ENCODE measurements at places on chromosomes 1 and 21. TPM values are rescaled to one million over a fixed set of nuclear protein-coding genes. Genes with fewer than 3 reads are reported as not detected.
A peak's percentile ranks its signal among the peaks of the same experiment; 100 is the strongest.

- no peaks in the 10 kb centered on the region for H3K27me3 ChIP-seq
- H3K4me1 ChIP-seq, result no peaks in the 10 kb centered on the region
Observed at GRCh38 chr1:37096523-37096922, 62.2 kb upstream of the GRIK3 start.

- H3K36me3 ChIP-seq, result peaks cover 6% of the 10 kb centered on the region
- H3K27ac ChIP-seq, result no peak overlapping the region
- H3K4me3 ChIP-seq, result no peak overlapping the region
- H3K27me3 ChIP-seq, result no peaks in the 10 kb centered on the region
- H3K4me1 ChIP-seq, result peaks cover 13% of the 10 kb centered on the region
- DNase-seq, result no peak
Observed at GRCh38 chr1:32128479-32128878, 20.6 kb downstream of the KPNA6 start.

DNA sequence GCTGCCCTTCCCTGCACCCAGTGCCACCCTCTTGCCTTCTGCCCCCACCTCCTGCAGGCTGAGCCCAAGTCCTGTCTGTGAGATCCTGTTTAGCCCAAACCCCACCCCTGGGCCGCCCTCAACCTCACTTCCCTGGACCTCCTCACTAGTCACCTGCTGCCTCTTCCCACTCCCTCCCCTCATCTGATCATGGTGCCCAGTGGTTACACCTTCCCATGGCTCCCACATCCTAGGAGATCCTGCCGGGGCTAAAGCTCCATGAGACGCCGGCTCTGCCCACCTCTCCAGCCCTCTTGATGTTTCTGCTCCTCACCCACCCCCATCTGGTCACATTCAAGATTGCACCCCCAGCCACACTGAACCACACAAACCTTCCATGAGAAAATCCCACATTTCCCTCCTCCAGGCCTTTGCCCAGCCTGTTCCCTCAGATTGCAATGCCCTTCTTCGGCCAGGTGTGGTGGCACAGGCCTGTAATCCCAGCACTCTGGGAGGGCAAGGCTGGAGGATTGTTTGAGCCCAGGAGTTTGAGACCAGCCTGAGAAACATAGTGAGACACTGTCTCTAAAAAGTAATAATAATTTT, 17.0 kb downstream of the TTC39A start:
- H3K4me3 ChIP-seq, result no peak overlapping the region
- H3K27me3 ChIP-seq, result no peaks in the 10 kb centered on the region
- no peak for DNase-seq
- no peaks in the 10 kb centered on the region for H3K36me3 ChIP-seq
- H3K4me1 ChIP-seq, result peaks cover 10% of the 10 kb centered on the region

- H3K4me3 ChIP-seq, result no peak overlapping the region
- no peak overlapping the region for H3K27ac ChIP-seq
- peaks cover 11% of the 10 kb centered on the region for H3K4me1 ChIP-seq
- no peaks in the 10 kb centered on the region for H3K27me3 ChIP-seq
- H3K36me3 ChIP-seq, result no peaks in the 10 kb centered on the region
- no peak for DNase-seq
Observed at GRCh38 chr1:222225316-222225691, 322.6 kb downstream of the HHIPL2 start.

Gene AJAP1
- total RNA-seq, result not detected

DNA sequence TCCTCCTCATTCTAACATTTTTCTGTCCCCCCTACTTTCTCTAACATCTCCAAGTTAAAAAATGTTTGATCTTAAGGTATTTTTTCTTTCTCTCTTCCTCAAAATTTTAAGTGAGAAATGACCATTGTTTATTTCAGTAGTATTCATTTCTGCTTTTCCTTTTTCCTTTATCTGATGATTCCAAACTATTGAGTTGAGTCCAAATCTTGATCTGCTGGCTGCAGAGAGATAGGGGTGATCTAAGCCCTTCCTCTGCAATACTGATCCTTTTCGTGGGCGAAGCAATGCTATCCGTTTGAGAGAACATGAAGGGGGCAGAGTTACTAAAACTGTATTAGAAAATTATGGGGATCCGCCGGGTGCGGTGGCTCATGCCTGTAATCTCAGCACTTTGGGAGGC, 516 bp upstream of the NMNAT2 start:
- H3K27ac ChIP-seq, result no peak overlapping the region
- H3K4me3 ChIP-seq, result no peak overlapping the region
- no peak for DNase-seq
- peaks cover 7% of the 10 kb centered on the region for H3K4me1 ChIP-seq

GRCh38 chr21:35543746-35544145, 494.6 kb upstream of the RUNX1 start:
- no peaks in the 10 kb centered on the region for H3K36me3 ChIP-seq
- no peak overlapping the region for H3K4me3 ChIP-seq
- no peaks in the 10 kb centered on the region for H3K27me3 ChIP-seq
- no peak overlapping the region for H3K27ac ChIP-seq
- no peak for DNase-seq

GRCh38 chr1:177948336-177948972, 21.4 kb downstream of the SEC16B start:
- no peak overlapping the region for H3K27ac ChIP-seq
- peak; percentile 61 for DNase-seq
- H3K4me1 ChIP-seq, result no peaks in the 10 kb centered on the region
- H3K36me3 ChIP-seq, result no peaks in the 10 kb centered on the region
- H3K4me3 ChIP-seq, result no peak overlapping the region

Gene SYT14
- 1.00 TPM for total RNA-seq

Gene SLAMF1
- not detected for total RNA-seq

Gene TMEM269
- not detected for total RNA-seq

DNA sequence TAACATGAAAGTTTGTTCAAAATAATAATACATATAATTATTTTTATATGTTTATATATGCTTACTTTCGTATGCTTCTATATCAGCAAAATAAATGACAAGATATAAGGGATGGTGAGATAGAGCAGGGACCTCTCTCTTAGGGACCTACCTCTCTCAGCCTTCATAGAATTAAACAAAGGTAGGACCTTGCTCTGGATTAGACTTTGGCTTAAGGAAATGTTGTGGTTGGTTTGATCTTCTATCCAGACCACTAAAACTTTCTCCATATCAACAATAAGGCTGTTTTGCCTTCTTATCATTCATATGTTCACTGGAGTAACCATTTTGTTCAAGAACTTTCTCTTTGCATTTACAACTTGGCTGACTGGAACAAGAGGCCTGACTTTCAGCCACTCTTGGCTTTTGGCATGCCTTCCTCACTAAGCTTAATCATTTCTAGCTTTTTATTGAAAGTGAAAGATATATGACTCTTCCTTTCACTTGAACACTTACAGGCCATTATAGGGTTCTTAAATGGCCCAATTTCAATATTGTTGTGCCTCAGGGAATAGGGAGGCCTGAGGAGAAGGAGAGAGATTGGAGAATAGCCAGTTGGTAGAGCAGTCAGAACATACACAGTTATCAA, 14.4 kb downstream of the FRRS1 start:
- H3K27ac ChIP-seq, result no peak overlapping the region
- no peaks in the 10 kb centered on the region for H3K27me3 ChIP-seq
- H3K4me3 ChIP-seq, result no peak overlapping the region
- DNase-seq, result no peak
- H3K4me1 ChIP-seq, result no peaks in the 10 kb centered on the region

Gene CFAP107
- total RNA-seq, result not detected

Gene AGT
- not detected for total RNA-seq

- H3K27ac ChIP-seq, result no peak overlapping the region
- H3K4me3 ChIP-seq, result no peak overlapping the region
- no peaks in the 10 kb centered on the region for H3K27me3 ChIP-seq
- no peak for DNase-seq
- H3K36me3 ChIP-seq, result no peaks in the 10 kb centered on the region
Observed at GRCh38 chr1:68036946-68037345, 13.5 kb downstream of the DIRAS3 start.

Gene CACNA1S
- not detected for total RNA-seq

GRCh38 chr1:39656391-39656790, 15.5 kb downstream of the NT5C1A start:
- H3K27ac ChIP-seq, result no peak overlapping the region
- no peak for DNase-seq
- H3K27me3 ChIP-seq, result 0 out of 2 replicates have a peak, but pooled peaks cover 3% of the 10 kb centered on the region
- no peak overlapping the region for H3K4me3 ChIP-seq
- no peaks in the 10 kb centered on the region for H3K36me3 ChIP-seq

DNA sequence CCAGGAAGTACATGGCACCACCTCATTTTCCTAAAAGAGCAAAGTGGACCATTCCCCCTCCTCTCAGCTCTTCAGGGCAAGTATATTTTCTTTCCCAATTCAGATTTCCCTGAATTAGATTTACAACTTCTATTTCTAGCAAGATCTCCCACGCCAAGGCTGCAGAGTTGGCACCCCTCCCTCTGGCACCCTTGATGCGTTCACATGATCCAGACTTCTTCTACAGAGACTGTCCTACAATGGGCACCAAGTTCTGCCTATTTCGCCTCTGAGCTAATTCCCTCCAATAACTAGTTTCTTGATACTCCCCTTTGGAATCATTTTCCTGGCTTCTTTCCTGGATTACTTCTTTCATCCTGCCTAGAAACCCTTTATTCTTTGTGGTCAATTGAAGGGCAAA, 122.0 kb downstream of the CDC7 start:
- no peak overlapping the region for H3K4me3 ChIP-seq
- H3K27me3 ChIP-seq, result no peaks in the 10 kb centered on the region
- H3K27ac ChIP-seq, result no peak overlapping the region
- H3K36me3 ChIP-seq, result no peaks in the 10 kb centered on the region
- DNase-seq, result no peak

- no peaks in the 10 kb centered on the region for H3K4me1 ChIP-seq
- H3K27me3 ChIP-seq, result peaks cover 7% of the 10 kb centered on the region
- no peak overlapping the region for H3K27ac ChIP-seq
- H3K4me3 ChIP-seq, result no peak overlapping the region
- H3K36me3 ChIP-seq, result no peaks in the 10 kb centered on the region
Observed at GRCh38 chr1:119656410-119656955, 8.4 kb upstream of the ZNF697 start.

DNA sequence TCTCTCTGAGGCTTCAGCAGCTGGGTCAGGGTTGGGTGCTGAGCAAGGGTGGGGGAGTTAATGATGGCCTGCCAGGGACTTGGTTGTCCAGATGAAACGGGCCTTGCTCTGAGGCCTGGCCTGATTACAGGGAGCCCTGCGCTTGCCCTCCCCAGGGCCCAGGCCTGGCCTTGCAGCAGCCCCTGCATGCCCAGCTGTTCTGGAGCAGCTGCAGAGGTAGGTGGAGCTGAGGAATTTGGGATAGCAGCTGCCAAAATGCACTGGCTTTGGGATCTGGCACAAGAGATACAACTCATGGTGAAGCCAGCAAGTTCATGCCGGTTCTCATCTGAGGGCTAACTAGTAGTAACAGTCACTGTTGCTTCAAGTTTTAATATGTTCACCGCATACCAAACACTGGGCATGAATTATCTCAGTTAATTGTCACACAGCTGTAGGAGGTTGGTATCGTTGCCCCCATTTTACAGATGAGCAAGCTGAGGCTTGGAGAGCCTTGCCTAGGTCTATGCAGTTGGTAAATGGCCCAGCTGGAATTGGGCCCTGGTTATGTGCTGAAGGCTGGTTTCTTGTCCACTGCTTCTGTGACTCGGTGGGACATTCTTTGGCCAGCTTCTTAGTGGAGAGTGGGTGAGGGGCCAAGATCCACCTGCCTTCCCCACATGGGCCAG, 7.3 kb upstream of the SERINC2 start:
- no peaks in the 10 kb centered on the region for H3K36me3 ChIP-seq
- H3K4me3 ChIP-seq, result no peak overlapping the region
- H3K27ac ChIP-seq, result no peak overlapping the region
- no peaks in the 10 kb centered on the region for H3K27me3 ChIP-seq

Gene GFI1
- total RNA-seq, result 0.16 TPM

DNA sequence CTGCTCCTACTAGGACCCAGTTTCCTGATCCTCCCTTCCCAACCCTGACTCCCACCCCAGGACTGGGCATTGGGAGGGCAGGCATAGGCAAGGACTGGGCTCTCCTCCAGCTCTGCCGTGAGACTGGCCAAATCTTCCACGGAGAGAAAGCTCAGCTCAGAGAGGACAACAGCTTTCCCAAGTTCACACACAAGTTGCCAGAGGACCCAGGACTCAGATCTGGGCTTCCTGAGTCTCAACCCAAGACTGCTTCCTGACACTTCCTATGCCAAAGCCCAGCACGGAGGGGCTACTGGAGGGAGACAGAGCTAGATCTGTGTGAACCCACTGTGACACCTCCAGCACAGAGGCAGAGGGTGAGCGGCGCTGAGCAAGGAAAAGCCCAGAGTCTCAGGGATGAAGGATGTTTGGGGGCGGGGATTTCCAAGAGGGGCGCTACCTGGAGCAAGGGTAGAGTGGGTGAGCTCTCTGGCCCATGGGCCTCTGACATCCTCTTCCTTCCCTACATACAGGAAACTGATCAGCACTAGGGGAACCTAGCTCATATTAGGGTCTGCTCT, 7.1 kb downstream of the PDZK1IP1 start:
- no peak overlapping the region for H3K4me3 ChIP-seq
- no peaks in the 10 kb centered on the region for H3K36me3 ChIP-seq
- peak; percentile 36 for DNase-seq
- no peaks in the 10 kb centered on the region for H3K27me3 ChIP-seq

- H3K27me3 ChIP-seq, result no peaks in the 10 kb centered on the region
- no peaks in the 10 kb centered on the region for H3K36me3 ChIP-seq
- DNase-seq, result peak; percentile 31
- no peaks in the 10 kb centered on the region for H3K4me1 ChIP-seq
Observed at GRCh38 chr21:41438425-41439113, 12.5 kb downstream of the MX1 start.

GRCh38 chr1:12433323-12434053, 184.5 kb downstream of the DHRS3 start:
- peaks cover 54% of the 10 kb centered on the region for H3K4me1 ChIP-seq
- no peaks in the 10 kb centered on the region for H3K27me3 ChIP-seq
- no peaks in the 10 kb centered on the region for H3K36me3 ChIP-seq
- H3K27ac ChIP-seq, result no peak overlapping the region

DNA sequence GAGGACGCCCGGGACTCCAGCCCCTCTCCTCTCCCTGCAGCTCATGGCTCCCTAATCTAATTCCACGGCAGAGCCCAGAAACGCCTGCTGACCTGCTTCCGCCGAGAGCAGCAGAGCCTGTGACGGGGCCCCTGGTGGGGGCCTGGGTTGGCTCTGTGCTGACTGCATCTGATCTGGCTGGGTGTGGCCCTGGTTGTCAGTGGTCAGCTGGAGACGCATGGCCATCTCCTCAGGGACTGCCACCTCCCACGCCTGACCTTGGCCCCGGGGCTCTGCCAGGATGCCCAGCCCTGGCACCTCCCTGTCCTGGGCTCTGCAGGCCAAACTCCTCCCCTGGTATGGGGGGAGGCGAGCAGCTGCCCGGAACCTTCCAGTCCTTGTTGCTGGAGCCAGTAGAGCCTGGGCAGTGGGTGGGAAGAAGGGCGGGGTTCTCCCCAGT, 1.1 kb upstream of the PLCH2 start:
- peaks cover 16% of the 10 kb centered on the region for H3K27me3 ChIP-seq
- no peaks in the 10 kb centered on the region for H3K36me3 ChIP-seq
- no peak overlapping the region for H3K4me3 ChIP-seq
- no peak for DNase-seq

- H3K27me3 ChIP-seq, result no peaks in the 10 kb centered on the region
- no peaks in the 10 kb centered on the region for H3K36me3 ChIP-seq
- no peak for DNase-seq
- H3K4me3 ChIP-seq, result no peak within 1 kb of the TSS
- H3K27ac ChIP-seq, result no peak within 1 kb of the TSS
- no peaks in the 10 kb centered on the region for H3K4me1 ChIP-seq
Observed at GRCh38 chr1:248013229-248013710, at the start of gene OR2L5. OR2L5 (plus strand) TSS chr1:248013660; CDS start chr1:248021948, 8,288 bp downstream.

Gene PRAMEF12
- total RNA-seq, result not detected
